ENCODE measurements at places on chromosomes 1 and 21.

GRCh38 chr21:33290441-33290840, 24.3 kb downstream of the IL10RB start:
- DNase-seq = no peak

GRCh38 chr1:84997667-84998600, 1.0 kb upstream of the MCOLN2 start:
- peak; percentile 24 for DNase-seq

DNA sequence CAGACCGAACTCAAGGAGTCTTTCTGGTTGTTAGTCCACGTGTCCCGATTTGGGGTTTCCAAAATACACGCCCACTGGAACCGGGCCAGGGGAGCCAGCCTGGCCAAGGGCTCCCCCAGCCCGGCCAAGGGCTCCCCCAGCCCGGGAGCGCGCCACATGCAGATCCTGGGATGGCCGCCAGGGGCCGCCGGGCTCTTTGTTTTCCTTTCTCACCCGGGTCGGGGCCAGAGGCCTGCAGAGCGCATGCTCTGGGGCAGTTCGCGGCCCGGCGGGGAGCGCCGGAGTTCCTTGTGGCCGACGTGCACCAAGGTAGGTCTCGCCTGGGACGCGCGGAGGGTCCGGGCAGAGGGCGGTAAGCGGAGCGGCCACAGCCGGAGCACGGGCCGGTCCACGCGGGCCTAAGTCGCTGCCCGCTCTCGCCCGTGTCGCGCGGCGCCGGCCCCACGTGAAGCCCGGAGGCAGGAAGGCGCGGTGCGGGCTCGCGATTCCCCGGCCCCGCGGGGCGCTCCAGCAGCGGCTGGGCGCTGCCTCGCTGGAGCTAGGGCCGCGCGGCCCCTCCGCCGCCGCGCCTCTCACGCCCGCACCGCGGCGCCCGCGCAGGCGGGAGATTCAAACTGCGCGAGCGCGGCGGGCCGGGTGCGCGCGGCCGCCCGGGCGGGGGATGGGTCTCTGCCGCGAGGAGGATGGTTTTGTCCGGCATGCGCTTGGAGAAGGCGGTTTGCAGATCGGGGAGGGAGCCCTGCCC, 12.3 kb downstream of the RCC1 start:
- DNase-seq = peak; percentile 91

DNA sequence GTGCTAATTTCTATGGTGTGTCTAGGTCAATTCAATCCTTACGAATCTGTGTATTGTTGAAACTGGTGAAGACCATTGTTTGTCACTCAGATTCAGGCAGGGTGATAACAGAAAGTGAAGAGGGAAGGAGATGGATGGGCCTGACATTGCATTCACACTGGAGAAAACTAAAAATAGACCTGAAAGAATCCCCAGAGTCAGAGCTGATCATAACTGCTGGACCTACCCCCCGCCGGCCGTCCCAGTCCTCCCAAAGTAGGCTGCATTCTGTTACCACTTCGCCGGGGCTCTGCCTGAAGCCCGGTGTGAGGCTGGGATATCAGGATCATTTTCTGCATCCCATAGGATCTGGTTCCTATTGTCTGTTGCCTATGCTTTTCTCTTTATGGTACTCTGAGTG, 121.1 kb downstream of the NUF2 start:
- no peak for DNase-seq

DNA sequence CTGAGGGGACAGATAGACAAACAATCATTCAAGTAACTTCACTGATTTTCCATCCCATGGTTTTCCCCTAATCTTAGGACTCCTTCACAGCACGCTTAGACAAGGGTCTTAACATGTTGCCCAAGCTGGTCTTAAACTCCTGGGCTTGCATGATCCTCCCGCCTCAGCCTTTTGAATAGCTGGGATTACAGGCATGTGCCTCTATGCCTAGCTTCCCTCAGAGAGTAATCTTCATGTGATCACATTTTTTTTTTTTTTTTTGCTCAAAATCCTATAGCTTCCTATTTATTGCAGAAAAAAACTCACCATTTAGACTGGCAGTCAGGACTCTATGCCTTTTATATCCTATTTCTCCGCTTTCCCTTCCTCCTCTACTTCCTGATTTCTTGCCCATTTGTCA, 90.4 kb upstream of the DPH5 start:
- no peak for DNase-seq

GRCh38 chr1:36834586-36834985, 199.7 kb downstream of the GRIK3 start:
- no peak for DNase-seq

GRCh38 chr1:61403679-61404596, 321.0 kb downstream of the TM2D1 start:
- DNase-seq = no peak

GRCh38 chr1:240114222-240114621, 22.5 kb downstream of the FMN2 start:
- no peak for DNase-seq

DNA sequence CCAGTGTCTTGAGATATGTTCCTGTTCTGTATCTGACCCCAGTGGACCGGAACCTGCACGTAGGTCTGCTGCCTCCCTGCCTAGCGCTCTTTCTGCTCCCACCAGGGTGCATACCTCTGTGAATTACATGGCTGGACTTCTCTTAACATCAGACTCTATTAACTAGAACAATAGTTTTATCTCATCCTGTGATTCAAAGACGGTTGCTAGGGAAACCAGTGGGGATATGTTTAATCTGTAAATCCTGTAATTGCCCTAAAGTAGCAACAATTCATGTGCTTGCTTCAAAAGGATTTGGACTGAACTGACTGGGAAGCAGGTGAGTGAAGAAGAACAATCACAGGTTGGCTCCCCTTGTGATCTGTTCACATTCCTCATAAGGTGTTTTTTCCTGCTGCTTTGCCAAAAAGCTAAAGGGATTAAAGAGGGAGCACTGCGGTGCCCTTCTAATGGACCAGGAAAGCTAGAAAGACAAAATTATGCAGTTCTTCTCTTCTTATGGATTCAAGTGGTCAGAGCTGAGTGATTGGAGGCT, 52.7 kb upstream of the DIRAS3 start:
- no peak for DNase-seq

DNA sequence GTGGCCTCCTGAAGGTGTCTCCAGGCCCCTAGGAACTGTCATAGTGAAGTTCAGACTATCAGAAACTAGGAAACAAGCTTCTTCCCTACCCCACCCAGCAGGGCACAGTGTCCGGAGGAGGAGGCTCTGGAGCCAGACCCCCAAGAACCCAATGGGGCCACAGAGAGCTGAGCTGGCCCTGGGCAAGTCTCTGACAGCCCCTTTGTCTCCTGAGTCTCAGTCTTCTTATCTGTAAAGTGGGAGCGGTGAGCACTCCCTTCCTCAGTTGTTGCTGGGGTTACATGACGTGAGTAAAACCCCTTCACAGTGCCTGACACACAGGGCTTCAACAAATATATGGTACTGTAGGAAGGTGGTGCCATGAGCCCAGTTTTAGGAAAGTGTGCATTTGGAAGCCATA, 675.8 kb downstream of the MATN1 start:
- no peak for DNase-seq

GRCh38 chr1:234589064-234589800, 20.7 kb downstream of the IRF2BP2 start:
- no peak for DNase-seq

DNA sequence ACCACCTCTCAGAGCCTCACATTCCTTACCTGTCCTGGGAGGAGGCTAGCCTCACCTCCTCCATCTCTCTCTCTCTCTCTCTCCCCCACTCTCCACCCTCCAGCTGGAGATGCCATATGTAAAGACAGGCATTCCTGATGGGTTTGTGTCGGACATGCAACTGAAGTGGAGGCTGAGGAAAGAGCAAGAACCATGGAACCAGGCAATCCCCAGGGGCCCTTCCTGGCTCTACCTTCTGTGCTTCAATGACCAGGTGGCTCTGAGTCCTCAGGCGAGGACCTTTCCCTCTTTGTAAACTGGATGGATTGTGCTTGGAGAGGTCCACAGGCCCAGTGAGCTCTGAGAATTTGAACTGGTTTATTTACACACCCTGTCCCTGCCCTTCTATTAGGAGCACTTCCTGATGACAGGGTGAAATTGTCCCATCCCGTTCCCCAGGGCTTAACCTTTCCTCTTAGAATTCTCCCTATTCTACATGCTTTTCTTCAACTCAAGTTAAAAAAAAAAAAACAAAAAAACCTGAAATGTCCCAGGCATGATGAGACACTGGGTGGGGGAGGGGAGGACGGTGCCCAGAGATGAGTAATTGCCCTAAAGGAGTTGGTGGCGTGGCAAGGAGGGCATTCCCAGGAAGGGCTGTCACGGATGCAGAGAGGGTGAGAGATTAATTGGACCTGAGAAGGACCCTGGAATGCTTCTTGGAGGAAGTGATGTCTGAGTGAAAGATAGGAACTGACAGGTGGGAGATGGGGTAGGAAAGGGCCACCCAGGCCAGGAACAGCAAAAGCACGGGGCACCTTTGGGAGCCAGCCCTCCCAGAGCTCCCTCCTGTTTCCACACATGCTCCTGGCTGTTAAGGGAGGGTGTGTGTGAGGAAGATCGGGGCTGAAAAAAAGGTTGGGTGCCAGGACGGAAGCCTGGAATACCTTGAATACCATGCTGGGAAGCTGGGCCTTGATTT, 50.2 kb upstream of the WASF2 start:
- no peak for DNase-seq

DNA sequence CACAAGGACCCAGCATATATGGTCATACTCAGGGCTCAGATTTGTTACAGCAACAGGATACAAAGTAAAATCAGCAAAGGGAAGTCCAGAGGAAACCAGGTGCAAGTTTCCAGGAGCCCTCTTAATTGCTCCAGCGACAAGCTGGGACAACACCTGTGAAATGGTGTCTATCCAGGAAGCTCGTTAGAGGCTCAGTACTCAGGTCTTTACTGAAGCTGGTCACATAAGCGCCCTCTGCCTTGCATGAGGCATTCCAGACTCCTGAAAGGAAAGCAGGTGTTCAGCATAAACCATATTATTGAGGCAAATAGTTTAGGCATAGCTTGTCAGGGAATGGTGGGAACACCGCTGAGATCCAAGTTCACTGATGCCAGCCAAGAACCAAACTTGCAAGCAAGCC, 231.0 kb downstream of the SLC35F3 start:
- no peak for DNase-seq

Measured in germinal center (tissue), 1 donor.